ENCODE measurements at places on chromosomes 3 and 15.
A peak's percentile ranks its signal among the peaks of the same experiment; 100 is the strongest.

DNA sequence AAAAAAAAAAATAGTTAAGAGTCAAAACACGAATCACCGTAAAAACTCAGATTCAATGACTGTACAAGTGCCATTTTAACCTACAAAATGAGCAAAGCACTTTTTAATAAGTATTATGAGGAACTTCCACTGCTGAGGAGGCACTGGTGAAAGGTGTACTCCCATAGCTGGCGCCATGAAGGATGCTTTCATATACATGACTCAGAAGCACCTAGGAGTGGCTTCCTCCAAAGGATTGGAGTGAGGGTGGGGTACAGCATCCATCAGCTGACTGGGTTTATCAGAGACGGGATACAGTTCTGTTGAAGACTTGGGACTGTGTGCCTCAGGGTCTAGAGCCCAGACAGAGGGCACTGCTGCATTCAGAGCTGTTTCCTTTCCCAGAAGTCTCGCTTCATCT is 60.9 kb upstream of the MEX3B start:
- no peak for DNase-seq

DNA sequence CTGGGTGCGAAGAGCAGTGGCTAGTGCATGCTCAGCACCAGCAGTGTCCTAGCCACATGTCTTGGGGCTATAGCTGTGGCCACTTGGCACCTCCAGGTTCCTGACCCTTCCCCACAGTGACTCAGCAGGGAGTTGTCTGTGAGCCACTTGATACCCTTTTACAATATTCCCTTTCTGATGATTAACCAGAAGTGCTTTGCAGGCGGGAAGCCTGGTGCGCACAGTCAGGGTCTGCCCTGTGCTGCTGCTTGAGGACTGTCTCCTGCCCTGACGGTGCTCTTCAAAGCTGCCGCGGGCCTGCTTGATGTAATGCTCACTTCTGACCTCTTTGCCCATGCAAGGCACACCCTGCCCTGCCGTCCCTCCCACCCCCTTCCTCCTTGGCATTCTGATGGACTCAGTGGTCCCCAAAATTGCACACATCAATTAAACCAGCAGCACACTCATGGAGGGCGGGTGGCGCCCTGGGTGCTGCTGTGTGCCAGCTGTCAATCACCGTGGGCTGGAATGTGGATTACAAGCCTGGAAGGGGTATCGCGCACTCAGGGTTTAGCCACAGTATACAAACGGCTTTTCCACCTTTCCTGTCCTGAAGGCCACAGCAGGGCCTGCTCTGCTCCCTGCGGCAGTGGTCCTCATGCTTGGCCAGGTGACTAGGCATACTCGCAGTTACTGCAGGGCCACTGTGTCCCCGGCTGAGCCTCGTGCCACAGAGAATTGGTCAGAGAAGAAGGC is 40.9 kb upstream of the PCSK6 start:
- DNase-seq, result no peak

- no peak for DNase-seq
These were observed 135.0 kb upstream of the CTDSPL start for GRCh38 chr3:37726525-37727290.

DNA sequence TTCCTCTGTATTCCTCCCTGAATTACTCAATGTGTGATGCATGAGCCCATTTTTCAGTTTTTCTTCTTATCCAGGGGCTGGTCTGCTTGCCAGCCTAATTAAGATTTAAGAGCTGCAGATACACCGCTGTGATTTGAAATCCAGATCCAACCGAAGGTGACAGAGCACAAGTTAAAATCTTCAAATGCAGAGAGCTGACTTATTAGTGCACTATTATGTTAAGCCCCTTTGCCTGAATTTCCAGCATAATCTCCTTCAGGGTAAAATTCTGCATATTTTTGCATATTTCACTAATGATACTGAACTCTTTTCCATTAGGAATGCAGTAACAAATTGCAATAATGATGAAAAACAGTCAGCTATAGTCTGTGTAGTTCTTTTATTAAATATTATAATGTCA is 583.6 kb downstream of the ROBO2 start:
- no peak for DNase-seq

DNA sequence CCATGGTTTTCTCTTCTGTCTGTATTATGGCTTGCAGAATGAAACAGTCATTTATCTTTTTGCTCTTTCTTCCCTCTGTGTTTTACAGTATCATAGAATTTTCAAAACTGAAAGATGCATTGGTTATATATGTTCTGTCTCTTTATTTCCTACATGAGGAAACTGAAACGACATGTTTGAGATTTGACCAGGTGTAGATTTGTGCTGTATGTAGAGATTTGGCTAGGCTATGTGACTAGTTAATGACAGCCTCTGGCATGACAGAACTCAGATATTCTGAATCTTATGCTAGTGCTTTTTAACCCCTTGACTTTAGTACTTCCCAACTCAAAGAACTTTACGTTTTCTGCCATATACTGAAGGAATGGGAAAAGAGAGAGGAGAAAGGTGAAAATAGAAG is 151.0 kb downstream of the TCF12 start:
- DNase-seq, result no peak

- no peak for DNase-seq
These were observed 19.1 kb downstream of the KLF15 start for GRCh38 chr3:126337980-126338651.

DNA sequence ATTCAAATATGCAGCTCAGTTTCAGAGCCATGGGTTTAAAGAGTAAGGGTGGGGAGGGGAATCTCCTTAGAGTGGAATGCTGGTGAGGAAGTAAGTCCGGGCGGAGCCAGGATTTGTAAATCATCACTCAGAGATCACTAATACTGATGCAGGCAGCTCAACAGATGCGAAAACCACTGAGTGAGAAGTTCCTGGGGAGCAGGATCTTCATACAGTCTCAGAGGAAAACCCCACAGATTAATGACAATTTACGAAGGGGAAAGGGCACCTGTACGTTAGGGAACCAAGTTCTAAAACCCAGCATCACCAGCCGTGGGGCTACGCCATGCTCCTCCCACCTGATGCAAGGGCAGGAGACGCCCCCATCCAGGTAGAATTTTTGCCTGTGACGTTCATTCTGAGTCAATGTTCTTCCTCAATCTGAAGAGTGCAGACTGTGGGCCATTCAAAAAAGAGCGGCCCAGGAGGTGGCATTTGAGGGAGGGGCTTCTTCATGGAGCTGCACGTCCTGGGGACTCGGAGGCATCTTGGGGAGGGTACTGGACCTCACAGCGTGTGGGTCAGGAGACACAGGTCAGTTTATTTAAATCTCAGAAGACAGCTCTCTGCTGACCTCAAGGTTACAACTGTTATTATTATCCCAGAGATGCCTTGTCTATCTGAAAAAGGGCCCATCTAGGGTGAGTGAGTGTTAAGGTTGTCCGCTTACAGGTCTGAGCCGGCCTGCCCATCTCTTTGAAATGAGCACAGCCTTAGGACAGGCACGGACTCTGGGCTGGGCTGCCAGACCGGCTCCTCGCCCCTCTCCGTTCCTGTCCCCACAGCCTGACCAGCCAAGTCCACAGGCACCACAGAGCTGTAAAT is 228.0 kb downstream of the XXYLT1 start:
- no peak for DNase-seq

DNA sequence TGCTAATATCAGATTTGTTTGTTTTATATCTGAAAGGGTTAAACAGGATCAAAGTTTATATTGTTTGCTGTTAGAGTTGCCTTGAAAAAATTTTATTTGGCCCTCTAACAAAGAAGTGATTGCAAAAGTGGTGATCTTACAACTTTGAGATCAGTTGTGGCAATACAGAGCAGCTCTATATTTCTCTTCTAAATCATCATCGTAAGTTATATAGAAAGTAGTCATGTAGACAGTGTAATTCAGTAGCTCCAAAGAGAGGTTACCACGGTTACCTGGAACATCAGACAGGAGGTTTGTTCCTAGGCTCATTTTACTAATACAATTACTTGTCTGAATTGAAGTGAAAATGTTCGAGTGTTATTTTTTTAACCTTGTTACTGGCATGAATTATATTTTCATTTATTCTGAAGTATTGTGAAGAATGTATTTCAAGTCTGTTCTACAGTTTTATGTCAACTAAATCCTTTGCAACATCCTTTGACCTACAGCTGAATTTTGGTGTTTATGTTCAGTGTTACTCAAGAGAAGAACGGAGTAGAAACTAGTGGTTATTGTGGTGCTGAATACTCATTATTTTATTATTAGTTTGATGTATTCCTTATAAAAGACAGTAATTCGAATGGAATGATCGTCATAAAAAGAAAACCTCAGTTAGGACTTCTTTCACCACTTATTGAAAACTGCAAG is 214.2 kb downstream of the NAALADL2 start:
- peak; percentile 34 for DNase-seq

- no peak for DNase-seq
These were observed 37.3 kb downstream of the NFKBIZ start for GRCh38 chr3:101886626-101887025.

DNA sequence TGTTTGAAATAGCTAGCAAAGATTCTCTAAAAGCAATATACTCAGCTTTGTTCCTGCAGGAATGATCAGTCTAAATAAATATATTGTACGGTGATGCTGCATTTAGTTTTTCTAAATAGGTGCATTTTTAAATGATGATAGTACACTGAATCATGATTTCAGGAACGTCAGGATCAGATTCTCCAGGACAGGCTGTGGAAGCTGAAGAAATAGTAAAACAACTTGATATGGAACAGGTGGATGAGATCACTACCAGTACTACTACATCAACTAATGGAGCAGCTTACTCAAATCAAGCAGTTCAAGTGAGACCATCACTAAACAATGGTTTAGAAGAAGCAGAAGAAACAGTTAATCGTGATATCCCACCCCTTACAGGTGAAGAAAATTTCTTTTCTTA is 46.3 kb upstream of the EIF3J start:
- no peak for DNase-seq

DNA sequence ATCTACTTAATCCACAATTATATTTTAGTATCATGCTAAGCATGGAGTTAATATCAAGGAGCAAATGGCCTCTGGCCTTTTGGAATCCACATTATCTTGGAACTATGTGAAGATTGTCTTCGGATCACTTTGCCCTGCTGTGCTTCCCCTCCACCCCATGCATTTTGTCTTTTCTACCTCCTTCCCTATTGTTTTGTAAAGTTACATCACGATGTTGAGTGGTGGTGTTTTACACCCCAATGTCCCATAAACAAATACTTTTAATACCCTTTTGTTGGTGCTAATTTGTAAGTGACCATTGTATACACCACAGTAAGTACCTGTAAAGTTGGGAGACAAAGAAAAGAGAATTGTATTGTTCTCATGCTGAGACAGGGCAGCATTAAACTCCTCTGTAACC is 258.4 kb upstream of the ZNF717 start:
- no peak for DNase-seq

- no peak for DNase-seq
These were observed 18.1 kb downstream of the CYP11A1 start for GRCh38 chr15:74349241-74349778.

GRCh38 chr3:126537116-126537729 is 13.3 kb downstream of the CHST13 start:
- DNase-seq, result no peak

DNA sequence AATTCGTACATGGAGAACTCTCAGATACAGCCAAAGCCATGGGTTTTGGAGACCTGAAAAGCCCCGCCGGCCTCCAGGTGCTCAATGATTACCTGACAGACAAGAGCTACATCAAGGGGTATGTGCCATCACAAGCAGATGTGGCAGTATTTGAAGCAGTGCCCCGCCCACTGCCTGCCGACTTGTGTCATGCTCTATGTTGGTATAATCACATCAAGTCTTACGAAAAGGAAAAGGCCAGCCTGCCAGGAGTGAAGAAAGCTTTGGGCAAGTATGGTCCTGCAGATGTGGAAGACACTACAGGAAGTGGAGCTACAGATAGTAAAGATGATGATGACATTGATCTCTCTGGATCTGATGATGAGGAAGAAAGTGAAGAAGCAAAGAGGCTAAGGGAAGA is 23.5 kb downstream of the MYO5A start:
- DNase-seq, result no peak

DNA sequence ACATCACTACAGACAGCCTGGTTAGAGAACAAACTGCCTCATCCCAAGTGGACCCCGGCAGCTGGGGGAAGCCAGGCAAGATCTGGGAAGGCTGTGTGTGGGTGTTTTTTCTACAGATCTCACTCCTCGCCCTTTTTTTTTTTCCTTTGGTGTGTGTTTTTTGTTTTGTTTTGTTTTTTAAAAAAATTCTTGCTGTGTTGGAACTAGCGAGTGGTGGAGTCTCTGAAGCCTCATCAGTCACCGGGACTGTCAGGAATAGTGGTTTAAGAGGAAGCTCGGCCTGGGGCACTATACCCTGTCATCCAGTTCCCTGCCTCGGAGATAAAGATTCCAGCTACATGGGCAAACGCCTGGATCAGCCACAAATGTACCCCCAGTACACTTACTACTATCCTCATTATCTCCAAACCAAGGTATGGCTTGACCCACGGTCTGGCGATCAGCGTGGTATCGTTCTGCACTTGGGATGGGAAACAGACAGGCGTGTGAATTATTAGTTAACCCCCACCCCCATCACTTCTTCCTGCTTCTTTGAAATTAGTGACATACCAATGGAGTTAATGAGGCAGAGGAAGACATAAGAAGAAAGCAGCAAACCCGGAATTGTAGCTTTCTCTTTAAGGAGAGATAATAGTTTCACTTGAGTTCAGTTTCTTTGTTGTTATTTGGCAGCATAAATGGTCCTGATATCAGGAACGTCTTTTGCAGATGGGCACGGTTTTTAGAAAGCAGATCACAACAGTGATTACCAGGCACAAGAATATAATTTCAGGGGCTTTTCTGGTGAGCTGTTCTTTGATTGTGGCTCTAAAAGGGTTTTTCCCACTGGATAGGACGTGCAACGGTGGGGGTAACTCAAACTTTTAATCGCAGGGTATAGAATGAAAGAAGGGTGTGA is 722 bp downstream of the RBMS3 start:
- no peak for DNase-seq

- DNase-seq, result no peak
These were observed 20.9 kb upstream of the TEX9 start for GRCh38 chr15:56344336-56344735.

DNA sequence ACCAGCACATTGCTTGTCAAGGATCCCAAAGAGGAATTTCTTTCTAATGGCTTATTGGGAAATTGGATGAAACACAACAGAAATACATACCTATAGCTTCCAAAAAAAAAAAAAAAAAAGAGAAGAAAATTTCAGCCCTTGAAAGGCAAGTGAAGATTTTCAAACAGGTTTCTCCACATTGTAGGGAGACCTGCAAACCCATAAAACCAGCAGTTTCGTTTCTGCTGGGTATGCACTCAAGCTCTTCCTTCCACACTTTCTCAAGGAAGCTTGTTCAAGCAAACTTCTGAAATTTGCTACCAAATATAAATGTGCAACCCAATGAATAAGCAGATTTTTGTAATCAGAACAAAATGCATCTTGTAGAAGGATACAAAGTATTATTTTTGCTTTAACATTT is 15.9 kb upstream of the SH3BP5 start:
- DNase-seq, result no peak

- DNase-seq, result no peak
These were observed 55.2 kb upstream of the ACAN start for GRCh38 chr15:88748081-88748480.

DNA sequence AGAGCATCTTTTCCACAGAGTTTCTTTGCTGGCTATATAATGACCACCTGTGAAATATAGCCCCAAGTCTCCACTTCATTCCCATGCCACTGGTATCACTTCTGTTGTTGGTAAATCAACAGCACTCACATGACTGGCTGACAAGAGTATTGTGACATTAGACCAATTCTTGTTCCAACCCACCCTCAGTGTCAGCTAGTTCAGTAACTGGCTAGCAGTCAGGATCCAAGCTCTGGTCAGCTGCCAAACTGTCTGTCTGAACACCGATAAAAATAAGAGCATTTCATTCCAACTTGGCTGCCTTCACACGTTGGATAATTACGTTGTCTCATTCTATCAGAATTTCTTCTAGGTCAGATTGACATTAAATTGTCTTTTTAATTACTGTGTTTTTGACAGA is 166.5 kb downstream of the USP13 start:
- DNase-seq, result no peak

- no peak for DNase-seq
These were observed 79.8 kb upstream of the SOX2 start for GRCh38 chr3:181631901-181632300.
